ENCODE measurements at places on chromosomes 6 and 20.

GRCh38 chr6:127484212-127484863 is 25.1 kb upstream of the KIAA0408 start:
- no peak for DNase-seq

- no peak for DNase-seq
These were observed 301.5 kb downstream of the CLIC5 start for GRCh38 chr6:45714006-45714730.

DNA sequence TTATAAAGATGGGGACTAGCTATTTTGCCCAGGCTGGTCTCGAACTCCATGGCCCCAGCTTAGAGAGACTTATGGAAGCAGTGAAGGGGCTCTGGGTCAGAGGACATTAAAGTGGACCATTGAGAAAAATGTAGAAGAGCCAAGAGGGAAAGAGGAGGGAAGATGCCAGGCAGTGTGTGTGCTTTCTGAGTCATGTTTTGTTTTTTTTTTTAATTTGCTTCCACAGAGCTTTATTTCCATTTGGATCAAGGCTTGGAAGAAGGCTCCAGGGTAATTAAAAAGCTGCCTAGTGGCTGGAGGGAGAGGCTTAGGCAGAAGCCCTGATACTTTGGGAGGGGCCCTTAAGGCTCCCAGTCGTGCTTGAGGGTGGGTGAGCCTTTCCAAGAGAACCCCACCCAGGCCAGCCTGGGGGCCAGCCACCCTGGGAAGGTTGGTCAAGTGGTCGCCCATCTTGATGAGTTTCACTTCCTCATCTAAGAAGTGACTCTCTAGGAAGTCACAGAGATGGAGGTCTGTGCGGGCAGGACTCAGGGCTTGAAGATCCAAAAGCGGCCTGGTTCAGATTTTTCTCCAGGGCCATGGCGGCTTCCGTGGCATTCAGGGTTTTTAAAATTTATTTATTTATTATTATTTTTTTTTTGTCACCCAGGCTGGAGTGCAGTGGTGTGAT is 3.0 kb upstream of the ZNF335 start:
- no peak for DNase-seq

DNA sequence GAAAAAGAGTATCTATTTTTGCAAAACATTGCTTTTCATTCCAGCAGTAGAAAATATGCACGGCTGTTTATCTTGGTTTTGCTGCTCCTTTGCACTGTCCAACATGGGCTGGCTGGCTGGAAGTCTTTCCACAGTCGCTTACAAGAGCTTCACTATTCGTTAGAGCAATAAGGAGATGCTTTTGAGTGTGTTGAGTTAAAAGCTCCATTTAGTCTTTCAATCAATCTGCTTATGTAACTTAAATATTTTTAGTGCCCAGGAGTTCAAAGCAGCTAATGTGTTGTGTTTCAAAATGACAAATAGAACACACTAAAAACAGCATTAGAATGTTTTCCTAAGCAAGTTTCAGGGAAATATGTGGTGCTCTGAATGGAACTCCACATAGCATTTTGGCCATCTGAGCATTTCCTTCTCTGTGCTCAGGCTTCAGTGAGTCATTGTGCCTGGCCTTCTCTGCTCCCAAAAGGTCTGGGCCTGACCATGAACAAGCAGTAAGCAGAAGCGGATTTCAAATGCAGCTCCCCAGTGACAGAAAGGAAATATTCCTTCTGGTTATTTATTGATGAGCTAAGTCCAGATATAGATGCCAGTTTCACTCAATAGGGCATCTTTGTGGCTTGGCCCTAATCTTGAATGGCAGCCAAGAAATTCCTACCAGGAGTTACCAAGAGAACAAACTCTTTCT is 580.3 kb downstream of the TENT5A start:
- DNase-seq = no peak

- no peak for DNase-seq
These were observed 262.0 kb upstream of the JARID2 start for GRCh38 chr6:14983599-14984518.

- DNase-seq = no peak
These were observed 26.9 kb downstream of the TSHZ2 start for GRCh38 chr20:52999040-52999439.

GRCh38 chr6:31362751-31363150 is 5.8 kb upstream of the HLA-B start:
- no peak for DNase-seq
